ENCODE measurements at places on chromosomes 13 and 19. TPM values are rescaled to one million over a fixed set of nuclear protein-coding genes. Genes with fewer than 3 reads are reported as not detected.

- ATAC-seq = no peak
Observed at GRCh38 chr19:41545547-41545946, 30.4 kb upstream of the CEACAM21 start.

GRCh38 chr13:113995051-113995601 lies 21.2 kb upstream of the C13orf46 start:
- peak; percentile 6 for ATAC-seq

- no peak for ATAC-seq
Observed at GRCh38 chr19:52590728-52591127, 20.6 kb downstream of the ZNF701 start.

GRCh38 chr13:45451282-45451681 lies 13.5 kb upstream of the COG3 start:
- ATAC-seq = no peak

DNA sequence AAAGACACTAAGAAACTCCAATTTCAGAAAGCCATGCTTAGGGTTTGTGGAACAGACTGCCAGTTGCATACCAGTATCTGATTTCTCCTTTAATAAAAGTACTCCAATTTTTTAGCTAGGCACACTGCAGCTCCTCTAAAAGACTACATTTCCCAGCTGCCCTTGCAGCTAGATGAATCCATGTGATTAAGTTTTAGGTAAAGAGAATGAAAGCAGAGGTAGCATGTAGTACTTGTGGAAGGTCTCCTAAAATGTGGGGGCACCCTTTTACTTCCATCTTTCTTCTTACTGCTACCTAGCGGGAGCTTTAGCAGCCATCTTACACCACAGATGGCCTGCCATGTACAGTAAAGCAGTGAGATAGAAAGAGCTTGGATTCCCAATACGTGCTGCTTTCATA lies 33.0 kb upstream of the TSC22D1 start:
- ATAC-seq = no peak

Gene ANGPTL4
- total RNA-seq = 25.3 TPM

DNA sequence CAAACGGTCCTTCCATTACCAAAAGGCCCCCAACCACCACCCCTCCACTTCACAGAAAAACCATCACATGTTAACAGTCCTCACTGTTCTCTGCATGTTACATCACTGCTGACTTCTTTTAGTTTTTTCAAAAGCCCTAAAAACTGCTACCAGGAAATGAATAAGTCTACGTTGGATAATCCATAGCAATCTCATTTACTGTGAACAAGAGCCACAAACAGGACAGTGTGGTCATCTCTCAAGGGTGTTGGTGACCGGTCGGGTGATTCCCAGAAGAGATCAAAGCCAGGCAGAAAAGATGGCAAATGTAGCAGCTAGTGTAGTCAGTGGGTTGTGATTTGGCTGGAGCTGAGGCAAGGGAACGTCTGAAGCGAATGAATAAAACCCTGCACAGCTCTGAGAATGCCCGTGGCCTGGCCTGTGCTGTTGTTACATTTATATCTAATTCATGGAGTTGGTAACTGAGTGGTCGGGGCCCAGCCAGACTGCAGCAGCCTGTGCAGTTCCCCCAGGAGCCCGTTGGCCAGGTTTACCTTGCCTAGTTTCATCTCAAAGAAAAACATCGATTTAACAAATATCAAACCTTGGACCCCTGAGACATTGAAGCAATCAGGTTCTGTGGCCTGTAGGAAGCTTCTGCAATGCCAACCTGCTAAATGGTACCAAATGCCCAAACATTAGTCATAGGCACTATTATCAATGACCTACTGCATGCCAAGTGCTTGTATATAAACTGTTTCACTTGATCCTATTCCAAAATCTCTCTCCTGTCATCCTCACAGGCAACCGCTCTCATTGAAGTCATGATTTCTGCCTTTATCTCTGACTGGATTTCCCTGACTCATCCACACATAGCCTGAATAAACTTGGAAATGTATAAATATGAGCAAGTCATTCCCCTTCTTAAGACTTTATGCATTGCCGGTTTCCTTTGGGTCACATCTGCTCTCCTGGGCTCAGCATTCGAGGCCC lies 153.8 kb upstream of the SERP2 start:
- ATAC-seq = no peak

Gene HAUS5
- total RNA-seq = 6.3 TPM

Gene DZIP1
- 39.1 TPM for total RNA-seq

DNA sequence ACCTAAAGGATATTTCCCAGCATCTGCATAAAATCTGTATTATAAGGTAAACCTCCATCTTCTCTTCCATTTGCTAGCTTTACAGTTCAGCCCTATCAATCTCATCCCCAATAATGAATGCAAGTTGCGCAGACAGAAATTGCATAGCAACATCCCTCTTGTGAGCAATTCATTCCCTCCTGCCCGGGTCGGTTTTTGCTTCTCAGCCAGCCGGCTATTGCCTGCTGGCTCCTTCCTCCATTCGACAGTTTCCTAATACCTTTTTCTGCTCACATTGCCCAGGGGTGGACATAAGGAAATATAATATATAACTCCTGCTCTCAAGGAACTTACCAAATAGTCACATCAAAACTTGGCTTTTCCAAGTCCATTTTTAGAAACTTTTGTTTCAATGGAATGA lies 125.2 kb downstream of the FGF9 start:
- ATAC-seq = no peak

GRCh38 chr13:75225288-75226032 lies 256.5 kb downstream of the TBC1D4 start:
- no peak for ATAC-seq

GRCh38 chr19:5093297-5093928 lies 124.5 kb downstream of the KDM4B start:
- ATAC-seq = no peak

Gene ONECUT3
- total RNA-seq = not detected

GRCh38 chr13:111961236-111961635 lies 105.7 kb upstream of the SOX1 start:
- ATAC-seq = no peak

Gene ZC3H13
- total RNA-seq = 36.8 TPM

GRCh38 chr19:23377276-23377675 lies 18.0 kb downstream of the ZNF91 start:
- ATAC-seq = no peak

GRCh38 chr13:44508562-44509077 lies 67.5 kb downstream of the TSC22D1 start:
- ATAC-seq = no peak
